Left renal pelvis (tissue), 4 donors: ENCODE measurements at places on chromosomes 16 and 17.

DNA sequence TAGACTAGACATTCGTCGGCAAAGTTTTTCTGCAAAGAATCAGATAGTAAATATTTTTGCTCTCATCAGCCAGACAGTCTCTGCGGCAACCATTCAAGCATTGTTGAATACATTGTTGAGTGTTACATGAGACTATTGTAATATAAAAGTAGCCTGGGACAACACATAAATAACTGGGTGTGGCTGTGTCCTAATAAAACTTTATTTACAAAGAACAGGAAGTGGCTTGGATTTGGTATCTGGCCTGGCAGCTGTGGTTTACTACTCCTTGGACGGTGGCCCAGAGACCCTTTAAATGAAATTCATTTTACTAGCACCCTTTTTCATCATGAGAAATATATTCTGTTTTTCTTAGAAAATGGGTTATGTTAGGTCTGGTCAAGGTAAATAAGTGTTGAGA lies 297.2 kb downstream of the WWOX start:
- DNase-seq: no peak

GRCh38 chr17:7992924-7993323 lies 9.5 kb upstream of the GUCY2D start:
- no peak for DNase-seq

GRCh38 chr16:83615953-83616350 lies 191.8 kb upstream of the HSBP1 start:
- no peak for DNase-seq

GRCh38 chr16:12171206-12171605 lies 194.7 kb downstream of the SNX29 start:
- DNase-seq: no peak

- no peak for DNase-seq
Observed at GRCh38 chr17:48578616-48579470, 693 bp upstream of the HOXB4 start.

DNA sequence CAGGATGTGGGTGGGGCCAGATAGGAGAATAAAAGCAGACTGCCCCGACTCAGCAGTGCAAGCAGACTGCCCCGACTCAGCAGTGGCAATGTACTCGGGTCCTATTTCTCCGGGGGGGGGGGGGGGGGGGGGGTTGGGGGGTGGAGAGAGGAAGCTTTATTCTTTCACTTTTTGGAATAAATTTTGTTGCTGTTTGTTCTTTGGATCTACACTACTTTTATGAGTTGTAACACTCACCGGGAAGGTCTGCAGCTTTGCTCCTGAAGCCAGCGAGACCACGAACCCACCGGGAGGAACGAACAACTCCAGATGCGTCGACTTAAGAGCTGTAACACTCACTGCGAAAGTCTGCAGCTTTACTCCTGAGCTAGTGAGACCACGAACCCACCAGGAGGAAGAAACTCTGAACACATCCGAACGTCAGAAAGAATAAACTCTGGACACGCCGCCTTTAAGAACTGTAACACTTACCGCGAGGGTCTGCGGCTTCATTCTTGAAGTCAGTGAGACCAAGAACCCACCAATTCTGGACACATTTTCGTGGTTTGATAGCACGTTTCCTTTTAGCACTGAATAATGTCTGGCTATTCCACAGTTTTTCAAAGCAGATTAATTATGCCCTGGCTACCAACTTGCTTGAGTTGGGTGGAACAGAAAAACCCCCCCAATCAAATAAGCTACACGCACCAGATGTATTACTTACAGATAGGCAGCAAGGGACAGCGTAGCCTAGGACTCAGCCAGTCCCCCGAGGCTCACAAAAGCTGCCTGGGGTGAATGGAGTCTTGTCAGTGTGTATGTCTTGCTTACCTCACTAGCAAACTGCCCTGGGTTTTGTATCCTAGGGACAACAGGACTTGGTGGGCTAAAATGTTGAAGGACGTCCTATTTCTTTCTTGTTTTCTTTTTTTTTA lies 11.9 kb downstream of the FZD2 start:
- DNase-seq: no peak

DNA sequence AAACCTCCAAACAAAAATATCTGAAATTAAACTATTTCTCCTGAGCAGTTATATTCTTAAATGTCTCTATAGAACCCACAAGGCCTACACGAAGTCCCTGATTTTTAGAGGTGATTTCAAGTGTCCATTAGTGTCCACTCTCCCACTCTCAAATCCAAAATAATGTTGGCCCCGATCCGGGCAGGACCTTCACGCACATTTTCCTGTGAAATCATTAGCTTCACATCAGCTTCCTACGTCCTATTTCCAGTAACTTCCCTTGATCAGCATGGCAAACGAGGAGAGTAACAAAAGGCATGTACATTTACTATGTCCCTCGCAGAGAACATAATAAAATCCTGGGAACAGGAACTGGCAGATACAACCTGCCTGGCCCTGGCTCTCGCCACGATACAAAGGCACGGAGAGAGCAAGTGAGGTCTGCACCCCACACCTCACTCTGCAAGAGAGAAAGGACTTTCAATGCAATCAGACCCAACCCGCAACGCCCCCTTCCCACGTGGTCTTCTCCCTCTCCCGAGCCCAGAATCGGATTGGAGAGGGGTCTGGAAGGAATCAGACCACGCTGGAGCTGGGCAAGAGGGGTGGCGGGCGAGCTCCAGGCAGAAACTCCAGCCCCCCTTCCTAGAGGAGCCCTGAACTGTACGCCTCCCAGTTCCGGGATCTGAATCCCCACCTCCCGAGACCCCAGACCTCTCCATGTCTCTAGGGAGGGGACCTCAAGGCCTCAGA lies 17.5 kb upstream of the C17orf78 start:
- DNase-seq: peak; percentile 43

- no peak for DNase-seq
Observed at GRCh38 chr16:88023786-88024185, 72.6 kb downstream of the BANP start.

- no peak for DNase-seq
Observed at GRCh38 chr16:2856061-2856670, 1.8 kb downstream of the PRSS22 start.

DNA sequence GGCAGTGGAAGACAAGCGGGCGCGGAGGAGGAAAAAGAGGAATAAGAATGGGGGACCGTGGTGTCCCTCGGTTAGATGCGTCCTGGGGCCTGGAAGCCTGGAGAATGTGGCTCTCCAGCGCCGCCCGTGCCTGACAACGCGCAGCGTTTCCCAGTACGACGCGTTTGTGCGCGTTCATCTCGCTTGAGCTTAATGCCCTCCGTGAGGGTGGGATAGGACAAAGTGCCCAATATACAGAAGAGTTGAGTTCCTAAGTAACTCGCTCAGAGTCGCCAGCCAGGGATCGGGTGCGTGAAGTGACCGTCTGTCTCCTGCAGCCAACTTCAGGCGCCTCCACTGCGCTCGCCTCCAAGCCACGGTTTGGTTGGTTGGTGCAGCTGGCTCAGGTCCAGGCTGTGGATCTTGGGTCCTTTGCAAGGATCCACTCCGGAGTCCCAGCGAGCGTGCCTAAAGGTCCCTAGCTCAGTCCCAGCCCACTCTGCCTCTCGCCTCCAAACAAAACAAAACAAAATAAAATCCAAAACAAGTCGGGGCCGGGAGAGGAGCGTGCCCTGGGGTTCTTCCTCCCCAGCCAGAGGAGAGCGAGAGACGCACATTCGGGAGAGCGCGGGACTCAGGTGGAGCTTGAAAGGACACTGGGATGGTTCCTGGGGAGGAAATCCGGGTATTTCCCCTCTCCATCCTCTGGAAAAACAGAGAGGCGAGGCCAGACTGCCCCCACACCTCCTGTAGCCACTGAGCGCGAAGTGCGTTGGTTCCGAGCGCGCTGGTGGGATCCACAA lies 974 bp downstream of the GALR2 start:
- no peak for DNase-seq

DNA sequence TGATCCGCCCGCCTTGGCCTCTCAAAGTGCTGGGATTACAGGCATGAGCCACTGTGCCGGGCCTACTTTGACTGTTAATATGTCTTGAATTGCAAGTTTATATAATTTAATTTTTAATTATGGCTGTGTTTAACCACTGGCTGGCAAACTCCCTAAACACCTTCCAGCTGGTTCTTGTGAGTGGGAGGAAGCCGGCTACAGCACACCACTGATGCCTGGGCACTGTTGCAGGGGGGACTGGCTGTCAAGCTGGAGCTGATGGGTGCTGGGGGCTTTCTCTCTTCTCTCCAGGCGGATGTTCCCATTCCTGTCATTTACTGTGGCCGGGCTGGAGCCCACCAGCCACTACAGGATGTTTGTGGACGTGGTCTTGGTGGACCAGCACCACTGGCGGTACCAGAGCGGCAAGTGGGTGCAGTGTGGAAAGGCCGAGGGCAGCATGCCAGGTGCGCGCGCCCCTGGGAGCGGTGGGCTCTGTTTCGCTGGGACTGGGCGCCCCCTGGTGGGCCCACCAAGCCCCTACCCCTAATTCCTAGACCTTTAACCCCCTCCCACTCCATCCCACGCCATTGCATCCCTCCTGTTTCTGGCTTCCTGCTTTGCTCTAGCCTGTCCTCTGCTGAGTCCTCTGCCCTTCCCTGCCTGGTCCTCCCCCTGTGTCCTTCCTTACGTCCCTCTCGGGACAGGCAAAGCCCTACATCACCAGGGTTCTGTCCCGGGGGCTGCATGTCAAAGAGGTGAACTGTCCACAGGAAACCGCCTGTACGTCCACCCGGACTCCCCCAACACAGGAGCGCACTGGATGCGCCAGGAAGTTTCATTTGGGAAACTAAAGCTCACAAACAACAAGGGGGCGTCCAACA lies 9.5 kb downstream of the TBX21 start:
- no peak for DNase-seq

- no peak for DNase-seq
Observed at GRCh38 chr16:53515259-53515658, 12.2 kb upstream of the AKTIP start.

DNA sequence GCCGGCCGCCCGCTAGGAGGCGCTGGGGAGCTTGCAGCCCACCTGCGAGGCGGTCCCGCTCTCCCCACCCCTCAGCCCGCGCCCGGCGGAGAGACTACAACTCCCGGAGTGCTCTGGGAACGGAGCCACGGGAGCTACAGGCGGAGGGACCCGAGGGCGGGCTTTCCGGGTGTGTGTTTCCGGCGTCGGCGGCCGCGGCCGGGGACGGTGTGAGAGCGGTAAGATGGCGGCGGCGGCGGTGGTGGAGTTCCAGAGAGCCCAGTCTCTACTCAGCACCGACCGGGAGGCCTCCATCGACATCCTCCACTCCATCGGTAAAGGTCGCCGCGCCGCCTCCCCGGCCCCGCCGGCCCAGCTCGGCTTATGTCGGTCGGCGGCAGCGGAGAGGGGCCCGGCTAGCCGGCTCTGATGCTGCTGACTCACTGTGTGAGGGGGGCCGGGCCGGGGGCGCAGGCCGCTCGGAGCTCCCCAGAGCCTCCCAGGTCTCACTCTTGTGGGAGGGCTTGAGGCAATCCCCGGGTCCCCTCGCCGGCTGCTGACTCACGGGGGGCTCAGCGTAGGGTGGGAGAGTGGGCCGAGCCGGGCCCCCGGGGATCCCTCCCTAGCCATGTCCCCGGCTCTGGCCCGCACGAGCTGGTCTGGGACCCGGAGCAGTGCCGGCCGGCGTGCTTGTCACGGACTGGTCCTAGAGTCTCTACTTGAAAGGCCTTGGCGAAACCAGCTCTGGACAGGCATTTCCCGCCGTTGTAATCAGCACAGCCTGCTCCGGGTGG lies at the start of gene PSMD11:
Gene PSMD11, plus strand, starts transcription at position 210 of the 773 bp plus-strand sequence. Its CDS starts 14 bp downstream, at position 224.
- DNase-seq: peak; percentile 96

GRCh38 chr16:4763791-4764190 lies 3.2 kb downstream of the ZNF500 start:
- no peak for DNase-seq

DNA sequence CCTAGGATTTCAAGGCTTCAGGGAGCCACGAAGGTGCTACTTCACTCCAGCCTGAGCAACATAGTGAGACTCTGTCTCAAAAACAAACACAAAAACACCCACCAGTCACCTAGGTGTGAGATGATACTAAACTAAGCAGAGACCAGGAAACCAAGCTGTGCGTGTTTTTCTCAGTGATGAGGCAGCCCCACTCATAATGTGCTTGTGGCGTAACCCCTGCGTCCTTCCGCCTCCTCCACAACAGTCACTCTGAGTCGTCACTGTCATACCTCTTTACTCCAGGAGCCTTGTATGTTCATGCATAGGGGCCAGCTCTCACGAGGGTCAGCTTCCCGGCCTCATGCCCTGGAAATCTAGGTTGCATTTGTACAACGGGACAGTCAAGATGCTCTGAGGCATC lies 31.1 kb upstream of the SLC47A1 start:
- DNase-seq: no peak

- no peak for DNase-seq
Observed at GRCh38 chr17:77534137-77534536, 393.4 kb downstream of the SEC14L1 start.
